ENCODE measurements at places on chromosomes 13 and 19.

DNA sequence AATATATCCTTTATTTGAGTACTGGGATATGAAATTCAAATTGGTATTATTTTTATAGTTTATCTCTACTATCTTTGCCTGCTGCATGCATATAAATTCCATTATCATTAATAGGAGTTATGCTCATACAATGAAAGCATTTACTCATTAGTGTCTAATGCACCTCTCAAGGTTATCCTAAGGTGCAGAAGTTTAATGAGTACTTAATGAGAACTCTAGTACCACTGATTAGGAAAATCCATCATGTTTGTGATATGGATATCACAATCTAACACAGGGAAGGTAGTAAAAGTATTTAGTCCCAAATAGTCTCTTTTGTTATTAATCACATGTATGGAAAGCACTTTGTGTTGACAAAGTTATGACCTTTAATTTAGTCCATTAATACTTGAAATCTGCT, 77.2 kb upstream of the SLC10A2 start:
- DNase-seq: no peak

- DNase-seq: no peak
Measured at GRCh38 chr13:99294958-99295357, 12.2 kb downstream of the GPR183 start.

- no peak for DNase-seq
Measured at GRCh38 chr19:1843646-1844394, 4.5 kb downstream of the REXO1 start.

DNA sequence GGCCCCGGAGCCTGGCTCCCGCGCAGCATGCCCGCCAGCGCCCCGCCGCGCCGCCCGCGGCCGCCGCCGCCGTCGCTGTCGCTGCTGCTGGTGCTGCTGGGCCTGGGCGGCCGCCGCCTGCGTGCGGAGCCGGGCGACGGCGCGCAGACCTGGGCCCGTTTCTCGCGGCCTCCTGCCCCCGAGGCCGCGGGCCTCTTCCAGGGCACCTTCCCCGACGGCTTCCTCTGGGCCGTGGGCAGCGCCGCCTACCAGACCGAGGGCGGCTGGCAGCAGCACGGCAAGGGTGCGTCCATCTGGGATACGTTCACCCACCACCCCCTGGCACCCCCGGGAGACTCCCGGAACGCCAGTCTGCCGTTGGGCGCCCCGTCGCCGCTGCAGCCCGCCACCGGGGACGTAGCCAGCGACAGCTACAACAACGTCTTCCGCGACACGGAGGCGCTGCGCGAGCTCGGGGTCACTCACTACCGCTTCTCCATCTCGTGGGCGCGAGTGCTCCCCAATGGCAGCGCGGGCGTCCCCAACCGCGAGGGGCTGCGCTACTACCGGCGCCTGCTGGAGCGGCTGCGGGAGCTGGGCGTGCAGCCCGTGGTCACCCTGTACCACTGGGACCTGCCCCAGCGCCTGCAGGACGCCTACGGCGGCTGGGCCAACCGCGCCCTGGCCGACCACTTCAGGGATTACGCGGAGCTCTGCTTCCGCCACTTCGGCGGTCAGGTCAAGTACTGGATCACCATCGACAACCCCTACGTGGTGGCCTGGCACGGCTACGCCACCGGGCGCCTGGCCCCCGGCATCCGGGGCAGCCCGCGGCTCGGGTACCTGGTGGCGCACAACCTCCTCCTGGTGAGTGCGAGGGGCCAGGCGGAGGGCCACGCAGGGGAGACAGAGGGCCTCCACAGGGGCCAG, at the start of gene KL:
TSS of gene KL (plus strand) at position 10 of the 909 bp plus-strand sequence. CDS start at position 28, 18 bp downstream.
- no peak for DNase-seq

DNA sequence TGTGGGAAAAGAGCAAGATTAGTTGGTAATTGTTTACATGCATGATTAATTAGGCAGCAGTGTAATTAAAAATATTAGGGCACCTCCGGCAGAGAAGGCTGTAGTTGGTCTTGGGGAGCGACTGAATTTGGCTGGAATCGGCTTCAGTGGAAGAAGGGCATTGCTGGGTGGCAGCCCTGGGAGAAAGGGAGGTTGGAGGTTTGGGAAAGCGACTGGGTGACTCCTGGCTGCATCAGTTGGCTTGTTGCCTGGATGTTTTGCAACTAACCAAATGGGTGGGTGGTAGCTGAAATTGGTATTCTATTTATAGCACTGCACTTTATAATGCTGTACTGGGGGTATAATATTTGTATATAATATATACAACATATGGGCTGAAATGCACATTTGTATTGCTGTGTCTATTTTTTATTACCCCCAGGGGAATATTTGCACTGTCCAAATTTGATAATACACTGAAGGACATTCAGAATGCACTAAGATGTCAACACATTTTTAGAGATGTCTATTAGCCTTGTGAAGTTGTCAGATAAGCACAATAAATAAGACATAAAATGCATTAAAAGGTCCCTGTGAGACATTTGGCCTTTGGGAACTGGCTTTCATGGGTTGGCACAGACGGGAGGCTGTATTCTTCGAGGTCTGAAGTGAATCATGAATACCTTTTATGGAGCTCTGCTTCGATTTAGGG, 1.7 kb downstream of the B3GLCT start:
- no peak for DNase-seq

GRCh38 chr13:87953381-87953780, 282.2 kb downstream of the SLITRK5 start:
- no peak for DNase-seq

- no peak for DNase-seq
Measured at GRCh38 chr19:56841193-56841543, 642 bp upstream of the PEG3 start.

- no peak for DNase-seq
Measured at GRCh38 chr19:7213628-7214323, 80.4 kb downstream of the INSR start.

DNA sequence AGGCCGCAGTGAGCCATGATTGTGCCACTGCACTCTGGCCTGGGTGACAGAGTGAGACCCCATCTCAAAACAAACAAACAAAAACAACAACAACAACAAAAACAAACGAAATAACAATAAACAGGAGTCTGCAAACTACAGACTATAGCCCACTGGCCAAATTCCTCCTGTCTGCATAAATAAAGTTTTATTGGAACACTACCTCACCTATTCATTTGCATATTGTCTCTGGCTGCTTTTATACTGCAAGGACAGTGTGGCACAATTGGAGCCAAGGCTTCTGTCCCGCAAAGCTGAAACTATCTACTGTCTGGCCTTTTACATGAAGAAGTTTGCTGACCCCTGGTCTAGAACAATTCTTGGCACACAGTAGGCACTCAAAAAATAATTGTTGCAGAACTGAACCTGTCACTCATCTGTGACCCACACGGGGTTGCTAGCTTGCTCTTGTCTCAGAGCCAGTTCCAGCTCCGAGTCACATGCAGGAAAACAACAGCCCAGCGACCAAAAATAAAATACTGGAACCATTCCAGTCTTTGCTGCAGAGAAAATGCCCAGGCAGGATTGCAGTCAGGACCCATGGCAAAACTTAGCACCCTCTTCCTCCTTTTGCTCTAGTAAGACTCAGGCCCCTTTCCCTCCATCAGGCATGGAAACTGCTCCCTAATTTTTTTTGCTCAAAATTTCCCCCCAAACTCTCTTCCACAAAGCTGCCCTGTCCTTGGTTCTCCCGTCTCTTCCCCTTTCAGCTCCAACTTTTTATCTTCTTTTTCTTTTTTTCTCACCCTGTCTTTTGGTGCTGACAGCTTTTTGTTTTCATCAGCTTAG, 4.8 kb upstream of the MYH14 start:
- DNase-seq: no peak

- DNase-seq: no peak
Measured at GRCh38 chr13:84844473-84844872, 954.7 kb downstream of the SLITRK6 start.

DNA sequence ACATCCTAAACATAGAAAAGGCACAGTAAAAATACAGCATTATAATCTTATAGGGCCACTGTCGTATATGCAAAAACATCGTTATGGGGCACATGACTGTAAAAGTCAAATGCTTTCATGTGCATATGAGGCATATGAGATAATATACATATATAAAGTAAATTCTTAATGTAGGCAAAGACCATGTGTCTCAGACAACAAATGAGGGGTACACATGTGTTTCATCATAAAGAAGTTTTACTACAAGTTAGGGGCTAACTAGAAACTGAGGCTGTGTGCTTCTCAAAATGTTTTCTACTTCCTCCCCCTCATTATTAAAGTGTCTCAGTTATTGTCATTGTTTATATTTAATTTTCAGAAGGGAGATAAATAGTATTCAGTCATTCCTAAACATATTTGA, 309.6 kb downstream of the SHISA2 start:
- DNase-seq: no peak

GRCh38 chr13:57326532-57326931, 159.5 kb downstream of the PRR20E start:
- DNase-seq: no peak

DNA sequence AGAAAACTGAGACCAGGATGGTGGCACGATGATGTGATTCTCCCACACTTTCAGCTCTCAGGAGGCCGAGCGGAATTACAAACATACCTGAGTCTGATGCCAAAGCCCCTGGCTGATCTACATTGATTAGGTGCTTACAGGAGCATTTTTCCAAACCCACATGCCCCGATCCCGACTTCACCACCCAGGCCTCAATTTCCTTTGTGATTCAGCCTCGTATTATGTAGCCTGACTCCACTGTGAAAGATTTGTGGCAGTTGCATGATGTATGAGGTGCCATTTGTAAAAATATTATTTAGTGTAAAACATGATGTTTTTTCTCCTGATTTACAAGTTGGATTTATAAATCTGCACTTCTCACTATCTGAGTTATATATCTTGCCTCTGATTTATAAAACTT, 118.0 kb downstream of the TSHZ3 start:
- DNase-seq: no peak

GRCh38 chr19:13951799-13952153, 533 bp upstream of the DCAF15 start:
- no peak for DNase-seq

GRCh38 chr19:18562086-18562485, 4.4 kb downstream of the KXD1 start:
- no peak for DNase-seq

DNA sequence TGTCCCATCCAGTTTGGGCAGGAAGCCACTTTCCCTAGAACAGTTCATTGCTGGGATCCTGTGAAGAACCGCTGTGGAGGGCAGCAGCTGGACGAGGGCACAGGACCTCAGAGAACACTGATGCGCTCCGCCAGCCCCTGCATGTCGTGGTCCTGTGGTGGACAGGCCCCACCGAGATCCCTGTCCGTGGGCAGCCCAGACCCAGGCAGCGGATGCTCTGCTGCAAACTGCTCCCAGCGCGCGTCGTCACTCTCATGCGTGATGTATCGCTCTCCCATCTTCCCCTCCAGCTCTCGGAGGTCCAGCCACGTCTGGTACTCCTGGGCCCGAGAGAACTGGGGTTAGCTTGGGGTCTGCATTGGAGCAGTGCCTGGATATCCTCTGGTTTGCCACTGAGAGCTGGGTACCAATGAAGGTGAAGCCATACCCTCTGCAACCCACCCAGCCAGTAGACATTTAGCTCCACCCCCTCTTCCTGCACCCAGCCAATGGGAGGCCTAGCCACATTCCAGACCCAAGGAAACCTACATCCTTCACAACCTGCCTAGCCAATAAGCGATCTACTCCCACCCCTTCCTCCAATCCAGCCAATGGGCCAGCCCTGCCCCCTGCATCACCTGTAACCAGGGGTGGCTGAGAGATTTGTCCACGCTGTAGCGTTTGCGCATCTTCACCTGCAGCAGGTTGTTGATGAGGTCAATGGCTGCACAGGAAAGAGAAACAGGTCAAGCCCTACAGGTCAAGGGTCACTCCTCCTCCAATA, 13.6 kb upstream of the DACT3 start:
- DNase-seq: no peak

DNA sequence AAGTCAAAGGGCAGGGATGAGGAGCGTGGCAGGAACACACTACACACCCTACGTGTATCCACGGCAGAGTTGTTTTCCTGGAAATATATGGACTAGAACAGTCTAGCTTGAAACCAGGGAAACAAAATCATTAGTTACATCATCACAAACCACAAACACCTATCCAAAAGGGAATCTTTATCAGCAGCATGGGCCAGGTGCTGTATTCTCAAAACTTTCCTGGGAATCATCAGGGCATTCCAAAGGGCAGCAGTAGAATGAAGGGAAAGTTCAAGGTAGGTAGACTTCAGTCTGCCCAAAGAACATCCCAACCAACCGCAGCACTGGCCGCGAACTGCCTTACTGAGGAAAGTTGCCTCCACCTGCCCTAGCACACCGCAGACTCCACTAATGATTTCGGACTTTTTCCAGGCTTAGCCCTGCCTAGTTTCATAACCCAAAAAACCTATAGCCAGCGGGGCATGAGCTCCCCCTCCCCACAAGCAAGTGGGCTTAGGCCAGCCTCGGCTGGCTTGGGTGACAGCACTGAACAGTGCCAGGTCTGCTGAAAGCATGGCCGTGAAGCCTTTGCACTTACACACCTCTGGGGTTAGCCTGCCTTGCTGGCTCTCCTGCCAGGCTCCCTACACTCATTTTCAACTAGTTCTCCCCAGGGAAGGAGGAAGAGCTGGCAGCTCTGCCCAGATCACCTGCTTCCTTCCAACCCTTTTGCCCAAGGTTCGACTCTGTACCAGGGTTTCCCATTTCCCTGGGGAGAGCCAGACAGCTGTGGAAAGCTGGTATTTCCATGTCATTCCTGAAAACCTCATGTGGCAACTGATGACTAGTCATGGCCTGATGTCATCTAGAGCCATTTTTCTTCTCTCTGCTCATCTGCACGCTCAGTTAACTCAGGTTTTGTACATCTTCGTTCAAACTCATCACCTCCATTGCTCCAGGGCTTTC, 77.3 kb upstream of the UBAC2 start:
- no peak for DNase-seq

GRCh38 chr19:13979244-13979615, 26.9 kb downstream of the RFX1 start:
- no peak for DNase-seq

- DNase-seq: no peak
Measured at GRCh38 chr13:50685956-50686355, 157.5 kb downstream of the DLEU7 start.

DNA sequence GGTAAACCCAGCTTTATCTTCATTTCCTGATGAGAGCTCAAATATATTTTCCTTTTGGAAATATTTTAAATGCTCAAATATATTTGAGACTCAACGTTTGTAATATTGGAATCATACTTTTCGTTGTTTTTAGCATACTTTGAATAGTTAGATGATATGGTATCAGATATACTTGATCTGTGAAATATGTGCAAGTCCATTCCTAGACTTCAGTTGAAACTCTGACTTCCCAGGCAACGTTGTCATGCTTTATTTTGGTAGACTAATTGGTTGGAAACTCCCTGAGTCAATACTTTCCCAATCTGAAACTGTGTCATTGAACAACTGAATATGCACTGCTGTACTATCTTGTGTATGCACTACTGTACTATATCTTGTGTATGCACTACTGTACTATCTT, 378.5 kb downstream of the MYO16 start:
- no peak for DNase-seq

- no peak for DNase-seq
Measured at GRCh38 chr13:80740071-80740470, 399.1 kb upstream of the SPRY2 start.

- DNase-seq: no peak
Measured at GRCh38 chr13:100154842-100155416, 66.0 kb downstream of the PCCA start.

GRCh38 chr13:37878921-37879320, 9.3 kb upstream of the TRPC4 start:
- DNase-seq: no peak

GRCh38 chr19:12788682-12789097, 2.6 kb upstream of the JUNB start:
- DNase-seq: no peak

- DNase-seq: no peak
Measured at GRCh38 chr13:39596685-39597084, 6.3 kb downstream of the LHFPL6 start.

Data from stimulated activated CD4-positive, alpha-beta T cell treated with anti-CD3 and anti-CD28 coated beads, TNF-alpha, amount 100 ng/mL, for 4 hours (primary cell).